Fibroblast of lung (primary cell): ENCODE measurements at places on chromosomes 2 and 18.

DNA sequence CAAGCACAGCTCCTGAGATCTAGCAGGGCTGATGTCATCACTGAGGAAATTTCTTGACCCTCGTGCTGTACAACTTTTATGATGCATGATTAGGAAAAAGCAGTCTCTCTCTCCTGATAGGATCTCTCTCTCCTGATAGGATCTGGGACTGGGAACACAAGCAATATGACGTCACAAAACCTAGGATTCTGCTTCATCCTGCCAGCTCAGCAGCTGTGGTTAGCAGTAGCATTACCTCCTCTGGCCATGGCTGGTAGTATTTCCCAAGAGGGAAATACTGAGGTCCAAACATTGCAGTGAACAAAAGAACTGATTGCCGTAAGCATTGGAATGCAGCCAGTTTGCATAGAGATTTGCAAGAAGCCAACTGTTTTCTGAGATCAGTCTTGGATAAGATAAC is 521.2 kb upstream of the POU3F3 start:
- no peak for DNase-seq

GRCh38 chr2:240435457-240435947 is at the start of gene GPC1:
GPC1 (plus strand) TSS chr2:240435663; CDS start chr2:240435919, 256 bp downstream.
- DNase-seq = peak; percentile 79

DNA sequence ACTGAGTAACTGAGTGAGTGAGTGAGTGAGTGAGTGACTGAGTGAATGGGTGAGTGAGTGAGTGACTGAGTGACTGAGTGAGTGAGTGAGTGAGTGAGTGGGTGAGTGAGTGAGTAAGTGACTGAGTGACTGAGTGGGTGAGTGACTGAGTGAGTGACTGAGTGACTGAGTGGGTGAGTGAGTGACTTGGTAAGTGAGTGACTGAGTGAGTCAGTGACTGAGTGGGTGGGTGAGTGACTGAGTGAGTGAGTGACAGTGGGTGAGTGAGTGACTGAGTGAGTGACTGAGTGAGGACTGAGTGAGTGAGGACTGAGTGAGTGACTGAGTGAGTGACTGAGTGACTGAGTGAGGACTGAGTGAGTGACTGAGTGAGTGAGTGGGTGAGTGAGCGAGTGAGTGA is 13.9 kb downstream of the MAL start:
- no peak for DNase-seq

DNA sequence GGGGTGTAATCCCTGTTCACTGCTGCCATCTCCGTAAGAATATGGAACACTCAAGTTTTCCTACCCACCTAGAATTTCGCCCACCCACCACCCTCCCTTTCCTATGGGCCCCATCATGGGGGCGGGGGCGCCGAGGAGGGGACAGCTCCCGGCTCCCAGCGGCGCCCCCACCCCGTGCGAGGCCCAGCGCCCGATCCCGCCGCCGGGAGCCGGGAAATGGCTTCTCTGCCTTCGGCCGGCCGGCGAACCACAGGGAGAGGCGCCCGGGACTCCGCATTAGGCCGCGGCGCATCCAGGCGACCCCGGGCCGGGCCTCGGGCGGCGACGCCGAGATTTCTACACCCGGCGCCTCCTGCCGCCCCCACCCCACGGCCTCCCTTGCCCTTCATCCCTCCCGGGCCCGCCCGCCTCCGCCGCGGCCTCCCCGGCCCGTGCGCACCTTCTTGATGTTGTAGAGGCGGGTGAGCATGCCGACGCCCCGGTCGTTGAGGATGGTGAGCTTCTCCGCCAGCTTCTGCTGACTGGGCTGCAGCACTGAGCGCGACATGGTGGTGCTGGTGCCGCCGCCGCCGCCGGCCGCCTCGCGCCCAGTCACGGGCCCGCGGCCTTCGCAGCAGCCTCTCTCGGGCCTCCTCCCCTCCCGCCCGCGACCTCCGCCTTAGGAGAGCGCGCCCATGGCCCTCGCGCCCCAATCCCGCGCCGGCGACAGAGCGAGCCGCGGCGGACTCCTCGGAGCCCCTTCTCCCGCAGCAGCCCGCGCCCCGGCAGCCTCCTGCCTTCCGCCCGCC is 510 bp downstream of the NCKAP1 start:
- no peak for DNase-seq

- DNase-seq = peak; percentile 83
These were observed 142.2 kb downstream of the SATB2 start for GRCh38 chr2:199315299-199316179.
